Activated naive CD8-positive, alpha-beta T cell treated with anti-CD3 and anti-CD28 coated beads, Interleukin-2, amount 50 U/mL, for 24 hours (primary cell): ENCODE measurements at places on chromosomes 7 and 10.

GRCh38 chr10:71009126-71009525 is 120.8 kb upstream of the PCBD1 start:
- DNase-seq: no peak

DNA sequence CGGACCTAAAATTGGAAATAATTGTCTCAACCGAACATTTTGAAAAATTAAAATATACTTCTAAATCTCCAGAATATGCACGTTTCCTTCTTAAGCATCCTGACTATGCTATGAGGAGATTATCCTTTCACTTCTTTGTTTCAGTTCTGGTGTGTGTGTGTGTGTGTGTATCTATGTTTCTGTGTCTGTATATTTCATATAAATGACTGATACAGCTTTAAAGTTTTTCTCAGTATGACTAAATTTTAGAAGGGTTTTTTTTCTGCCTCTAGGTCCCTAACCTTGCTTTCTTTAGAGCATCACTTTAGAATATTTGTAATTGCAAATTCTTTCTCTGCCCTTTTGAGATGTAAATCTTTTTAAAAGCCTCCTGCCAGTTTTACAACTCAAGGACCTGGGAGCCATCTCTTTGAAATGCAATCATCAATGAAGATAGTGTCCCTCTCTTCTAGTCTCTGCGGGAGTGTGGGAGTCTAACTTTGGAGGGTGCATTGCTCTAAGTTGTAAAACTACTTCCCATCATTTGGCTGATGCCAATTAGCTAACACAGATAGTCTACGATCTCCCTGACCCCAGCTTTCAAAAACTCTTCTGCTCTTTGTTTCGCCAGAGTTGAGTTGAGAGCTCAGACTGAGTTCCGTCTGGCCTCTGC is 782.0 kb upstream of the ZWINT start:
- DNase-seq: no peak

- DNase-seq: peak; percentile 13
Measured at GRCh38 chr10:78764436-78764835, 304.3 kb upstream of the ZMIZ1 start.

DNA sequence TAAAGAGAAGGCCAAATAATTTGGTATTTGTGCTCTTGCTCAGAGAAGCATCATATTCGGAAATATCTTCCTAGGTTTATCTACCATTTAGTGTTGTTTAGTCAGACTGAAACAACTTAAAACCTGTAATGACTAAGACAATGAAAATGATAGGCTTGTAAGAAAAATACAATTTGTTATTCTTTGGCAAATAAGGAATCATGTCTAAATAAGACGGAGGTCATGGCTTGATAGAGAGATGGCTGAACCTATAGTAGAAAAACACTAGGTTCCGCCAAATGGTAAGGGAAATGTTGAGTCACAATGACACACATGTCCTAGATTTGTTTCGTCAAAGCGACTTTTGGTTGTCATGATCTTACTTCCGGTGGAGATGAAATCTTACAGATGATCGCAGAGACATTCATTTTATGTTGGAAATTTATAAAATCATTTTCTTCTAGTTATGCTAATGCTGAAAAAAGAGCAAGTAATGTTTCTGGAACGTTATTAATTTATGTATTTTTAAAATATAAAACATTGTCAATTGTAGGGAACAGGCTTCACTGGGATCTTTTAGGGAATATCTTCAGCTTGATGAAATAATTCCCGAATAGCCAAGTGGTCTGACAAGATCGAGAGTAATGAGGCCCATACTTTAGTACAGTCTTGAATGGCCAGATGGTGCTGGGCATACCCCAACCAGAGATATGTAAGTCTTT is 1.0 kb downstream of the SRGN start:
- DNase-seq: no peak

DNA sequence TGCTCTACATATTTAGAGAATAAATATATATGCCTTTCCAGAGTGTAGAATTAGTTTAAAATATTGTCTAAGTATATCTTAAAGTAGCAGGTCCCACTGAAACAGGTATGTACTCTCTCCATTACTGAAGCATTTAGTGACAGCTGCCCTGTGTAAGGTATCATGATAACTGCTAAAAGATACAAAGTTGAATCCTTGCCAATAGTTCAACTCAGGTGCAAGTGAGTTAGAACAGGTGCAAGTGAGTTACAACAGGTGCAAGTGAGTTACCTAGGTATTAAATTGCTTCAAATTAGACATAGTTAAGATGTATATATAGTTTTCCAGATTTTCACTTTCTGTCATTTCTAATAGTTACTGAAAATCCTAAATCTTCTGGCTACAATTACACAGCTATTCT is 119.1 kb downstream of the CNOT4 start:
- DNase-seq: no peak

DNA sequence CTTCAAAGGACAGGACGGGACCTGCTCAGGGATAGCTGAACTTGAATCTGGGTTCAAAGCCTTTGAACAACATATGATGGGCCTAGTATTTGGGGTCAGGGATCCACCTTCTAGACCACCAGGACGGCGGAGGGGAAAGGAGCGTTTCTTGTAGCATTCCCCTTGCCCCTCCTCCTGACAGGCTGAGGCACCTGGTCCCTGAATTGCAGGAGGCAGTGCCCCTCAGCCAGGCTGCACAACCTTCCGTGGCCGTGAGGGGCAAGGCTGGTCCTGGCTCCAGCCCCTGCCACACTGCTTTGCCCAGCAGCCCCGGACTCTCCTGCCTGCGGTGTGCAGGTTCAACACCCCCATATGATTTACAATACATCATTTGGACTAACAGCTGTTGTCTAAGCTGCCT is 58.1 kb downstream of the INSIG1 start:
- DNase-seq: no peak

DNA sequence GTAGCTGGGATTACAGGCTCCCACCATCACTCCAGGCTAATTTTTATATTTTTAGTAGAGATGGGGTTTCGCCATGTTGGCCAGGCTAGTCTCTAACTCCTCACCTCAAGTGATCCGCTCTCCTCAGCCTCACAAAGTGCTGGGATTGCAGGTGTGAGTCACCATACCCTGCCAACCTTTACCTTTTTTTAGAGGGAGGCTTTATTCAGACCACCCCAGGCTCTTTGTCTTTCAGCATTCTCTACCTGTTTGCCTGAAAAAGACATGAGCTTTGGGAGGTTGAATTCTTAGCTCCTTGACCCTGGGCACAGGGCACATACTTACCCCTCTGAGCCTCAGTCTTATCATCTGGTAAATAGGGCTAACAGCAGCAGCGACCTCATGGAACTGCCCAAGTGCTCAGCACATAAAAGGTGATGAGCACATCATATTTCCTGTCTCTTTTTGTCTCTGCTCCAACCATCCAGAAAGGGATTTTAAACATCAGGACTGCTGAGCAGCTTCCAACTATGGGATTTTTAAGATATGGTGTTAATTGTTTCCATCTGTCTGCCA is 17.0 kb downstream of the FRMPD2 start:
- DNase-seq: no peak

- DNase-seq: no peak
Measured at GRCh38 chr7:155787171-155787851, 25.0 kb downstream of the SHH start.

- DNase-seq: no peak
Measured at GRCh38 chr10:9668411-9668810, 1349.3 kb upstream of the CELF2 start.

DNA sequence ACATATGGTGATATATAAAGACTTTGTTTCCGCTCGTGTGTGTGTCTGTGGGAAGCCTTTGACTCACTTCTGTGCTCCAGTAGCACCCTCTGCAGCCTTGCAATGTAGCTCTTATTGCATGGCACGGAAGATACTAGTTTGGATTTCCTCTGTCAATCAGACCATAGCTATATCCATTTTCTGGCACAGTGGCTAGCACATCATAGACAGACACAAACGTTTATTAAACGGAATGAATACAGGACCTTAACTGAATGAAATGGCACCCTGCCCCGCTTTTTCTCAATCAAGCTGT is 124.0 kb upstream of the PTPN20 start:
- DNase-seq: peak; percentile 27

- no peak for DNase-seq
Measured at GRCh38 chr10:68172324-68172723, 59.6 kb downstream of the ATOH7 start.

GRCh38 chr10:12908773-12909172 is 92.7 kb downstream of the CCDC3 start:
- no peak for DNase-seq

DNA sequence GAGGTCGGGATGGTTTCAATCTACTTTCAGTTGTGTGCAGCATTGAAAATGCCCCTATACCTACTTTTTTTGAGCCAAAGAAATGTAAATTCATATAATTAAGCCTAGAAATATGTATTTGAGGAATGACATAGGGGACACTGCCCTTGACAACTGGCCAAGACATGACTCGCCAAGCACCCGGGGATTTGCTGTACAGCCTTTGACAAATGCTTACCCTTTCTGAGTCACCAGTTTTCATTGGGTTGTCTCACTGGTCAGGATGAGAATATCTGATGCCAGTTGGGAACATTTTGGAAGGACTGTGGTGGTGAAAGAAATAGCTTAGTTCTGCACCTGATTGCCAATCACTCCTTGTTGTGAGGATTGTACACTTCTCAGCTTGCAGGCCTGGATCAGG is 166.8 kb upstream of the HABP2 start:
- DNase-seq: no peak
